AG09319 (cell line): ENCODE measurements at places on chromosomes 1 and 21.

GRCh38 chr1:51313268-51313852 lies 17.0 kb downstream of the TTC39A start:
- DNase-seq: no peak

DNA sequence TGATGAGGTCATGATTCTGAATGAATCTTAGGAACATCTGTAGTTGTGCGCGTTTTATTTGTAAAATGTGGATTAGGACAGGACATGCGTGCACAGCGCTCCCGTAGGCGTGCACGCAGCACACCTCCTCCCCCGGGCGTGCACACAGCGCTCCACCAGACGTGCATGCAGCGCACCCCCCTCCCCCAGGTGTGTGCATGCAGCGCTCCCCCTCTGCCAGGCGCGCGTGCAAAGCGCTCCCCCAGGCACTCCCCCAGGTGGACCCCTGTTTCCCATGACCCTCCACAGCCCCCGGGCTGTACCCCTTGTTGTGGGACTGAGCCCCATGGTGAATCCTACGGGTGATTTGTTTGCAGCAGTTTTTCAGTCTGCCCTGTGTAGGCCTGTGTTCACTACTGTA lies 61.6 kb downstream of the S100B start:
- no peak for DNase-seq

GRCh38 chr1:236083650-236084385 lies 18.9 kb upstream of the NID1 start:
- no peak for DNase-seq

- DNase-seq: no peak
Measured at GRCh38 chr1:69483246-69483645, 84.5 kb upstream of the LRRC7 start.

- DNase-seq: peak; percentile 14
Measured at GRCh38 chr21:17387030-17387617, 125.7 kb upstream of the CXADR start.

DNA sequence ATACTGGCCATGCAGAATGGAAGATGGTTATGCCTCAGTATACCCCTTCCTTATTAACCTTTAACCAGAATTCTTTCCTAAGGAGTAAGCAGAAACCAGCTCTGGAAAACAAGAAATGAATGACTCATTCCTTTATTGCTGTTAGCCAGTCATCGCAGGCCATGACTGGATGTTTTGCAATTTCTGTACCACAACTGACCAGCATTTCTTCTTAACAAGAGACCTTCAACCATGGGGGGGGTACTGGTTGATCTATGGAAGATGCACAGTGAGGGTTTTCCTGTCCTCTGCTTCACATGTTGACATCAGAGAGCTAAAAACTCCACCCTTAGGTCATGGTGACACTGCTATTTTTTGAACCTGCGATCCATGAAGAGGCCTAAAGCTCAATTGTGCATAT lies 28.0 kb upstream of the RNF2 start:
- peak; percentile 53 for DNase-seq

DNA sequence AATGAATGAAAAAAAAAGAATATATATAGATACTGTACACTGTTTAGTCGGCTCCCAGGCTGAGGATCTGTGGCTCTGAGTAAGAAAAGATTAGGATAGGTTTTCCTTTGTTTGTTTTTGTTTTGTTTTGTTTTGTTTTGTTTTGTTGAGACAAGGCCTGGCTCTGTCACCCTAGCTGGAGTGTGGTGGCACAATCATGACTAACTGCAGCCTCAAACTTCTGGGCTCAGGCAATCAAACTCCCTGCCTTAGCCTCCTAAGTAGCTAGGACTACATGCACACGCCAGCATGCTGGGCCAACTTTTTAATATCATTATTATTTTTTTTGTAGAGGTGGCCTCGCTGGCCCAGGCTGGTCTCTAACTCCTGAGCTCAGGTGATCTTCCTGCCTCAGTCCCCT lies 87.9 kb upstream of the PTBP2 start:
- DNase-seq: no peak

GRCh38 chr1:106568201-106568974 lies 488.1 kb upstream of the PRMT6 start:
- DNase-seq: no peak

GRCh38 chr21:41121785-41122415 lies 46.1 kb upstream of the BACE2 start:
- DNase-seq: peak; percentile 18

DNA sequence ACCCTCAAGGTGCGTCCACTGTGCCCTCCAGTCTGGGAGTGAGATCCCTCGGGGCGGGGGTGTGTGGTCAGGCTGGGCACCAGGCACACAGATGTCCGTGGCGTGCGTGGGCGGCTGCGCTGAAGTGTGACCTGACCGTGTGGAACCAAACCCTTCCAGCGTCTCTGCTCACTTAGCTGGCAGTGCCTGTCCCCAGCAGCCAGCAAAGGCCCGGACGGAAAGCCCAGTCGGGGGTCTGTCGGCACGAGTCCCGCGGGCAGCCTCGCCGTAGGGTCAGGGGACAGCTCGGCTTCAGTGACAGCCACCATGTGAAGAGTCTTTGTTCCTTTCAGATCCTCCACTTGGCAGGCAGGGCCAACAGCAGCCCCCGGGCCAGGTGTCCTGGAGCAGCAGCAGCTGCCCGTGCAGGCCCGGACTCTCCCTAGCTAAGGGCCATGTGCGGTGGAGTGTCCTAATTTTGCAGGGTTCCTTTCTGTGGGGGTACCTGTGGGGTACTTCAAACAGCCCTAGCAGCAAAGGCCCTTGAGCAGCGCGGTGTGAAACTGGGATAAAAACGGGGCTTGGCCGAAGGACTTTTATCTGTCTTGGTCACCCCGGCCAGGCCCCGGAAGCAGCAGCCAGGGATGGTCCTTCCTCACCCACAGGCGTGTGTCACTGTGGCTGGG lies 11.6 kb downstream of the TTLL10 start:
- DNase-seq: no peak

GRCh38 chr1:225950905-225951497 lies 10.0 kb upstream of the LEFTY2 start:
- DNase-seq: no peak

GRCh38 chr1:155078469-155079209 lies at the start of gene EFNA3:
EFNA3 (plus strand) TSS chr1:155078837; CDS start chr1:155078942, 105 bp downstream.
- DNase-seq: no peak

DNA sequence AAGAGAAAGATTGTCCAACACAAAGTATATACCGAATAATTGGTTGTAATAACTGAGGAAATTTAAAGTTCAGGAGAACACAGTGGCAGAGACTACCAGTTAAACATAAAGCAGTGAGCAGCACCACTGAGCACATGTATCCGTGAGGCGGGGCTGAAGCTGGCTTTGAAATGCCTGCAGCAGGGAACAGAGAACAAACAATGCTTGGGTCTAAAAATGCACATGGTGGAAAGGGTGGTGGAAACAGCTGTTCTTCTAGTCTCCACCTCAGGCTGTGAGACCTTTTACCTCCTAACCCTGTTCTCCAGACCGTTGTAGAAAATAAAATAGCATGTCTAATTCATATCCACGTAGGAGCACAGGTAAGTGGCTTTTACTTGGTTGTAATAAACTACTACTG lies 7.7 kb upstream of the GNG4 start:
- no peak for DNase-seq

- no peak for DNase-seq
Measured at GRCh38 chr1:235650341-235651169, 971 bp upstream of the GNG4 start.

DNA sequence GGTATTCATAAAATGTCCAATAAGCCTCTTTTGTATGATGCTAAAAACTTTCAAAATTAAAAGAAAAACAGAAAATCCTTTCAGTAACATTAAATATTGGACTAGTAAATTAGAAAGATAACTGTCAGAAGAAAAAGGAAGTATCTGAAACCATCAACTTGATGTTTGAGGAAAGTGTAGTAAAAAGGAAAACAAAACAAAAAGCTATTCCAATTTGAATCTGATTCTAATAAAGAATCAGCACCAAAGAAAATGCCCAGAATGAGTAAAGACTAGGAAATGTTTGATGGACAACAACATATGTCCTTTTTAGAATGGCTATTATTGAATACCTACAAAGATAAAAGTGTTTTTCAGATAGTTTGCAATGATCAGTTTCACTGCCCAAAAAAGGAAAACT lies 79.9 kb upstream of the RBM34 start:
- no peak for DNase-seq

- DNase-seq: no peak
Measured at GRCh38 chr1:229988534-229988933, 78.5 kb upstream of the GALNT2 start.

GRCh38 chr1:109020693-109021257 lies 21.1 kb downstream of the WDR47 start:
- DNase-seq: no peak

GRCh38 chr1:198520524-198521254 lies 19.8 kb downstream of the ATP6V1G3 start:
- DNase-seq: no peak

GRCh38 chr1:222034790-222035189 lies 292.9 kb upstream of the DUSP10 start:
- no peak for DNase-seq

DNA sequence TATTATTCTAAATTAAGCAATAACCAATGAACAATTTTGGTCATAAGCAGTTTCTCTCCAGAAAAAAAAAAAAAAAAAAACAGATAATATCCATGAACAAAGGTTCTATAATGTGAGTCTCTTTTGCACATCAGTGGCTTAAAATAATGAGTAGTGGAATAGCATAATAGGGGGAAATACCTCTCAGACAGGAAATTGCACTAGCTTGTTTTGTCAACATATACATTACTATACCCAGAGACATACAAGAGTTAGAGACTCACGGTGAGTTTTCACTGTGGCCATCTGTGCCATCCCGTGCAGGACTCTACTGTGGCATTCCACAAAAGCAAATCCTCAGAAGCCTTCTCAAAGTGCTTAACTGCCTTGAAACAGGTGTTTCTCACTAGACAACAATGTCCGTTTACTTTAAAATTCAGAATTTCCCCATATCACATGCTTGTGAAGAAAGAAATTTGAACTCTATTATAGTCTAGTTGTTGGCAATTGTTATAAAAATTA lies 697.9 kb downstream of the USP25 start:
- no peak for DNase-seq

GRCh38 chr1:153985941-153986761 lies at the start of gene RAB13:
RAB13 (minus strand) TSS chr1:153986339; CDS start chr1:153986236, 103 bp downstream.
- peak; percentile 70 for DNase-seq

GRCh38 chr1:206062464-206062863 lies 9.5 kb downstream of the RHEX start:
- no peak for DNase-seq

DNA sequence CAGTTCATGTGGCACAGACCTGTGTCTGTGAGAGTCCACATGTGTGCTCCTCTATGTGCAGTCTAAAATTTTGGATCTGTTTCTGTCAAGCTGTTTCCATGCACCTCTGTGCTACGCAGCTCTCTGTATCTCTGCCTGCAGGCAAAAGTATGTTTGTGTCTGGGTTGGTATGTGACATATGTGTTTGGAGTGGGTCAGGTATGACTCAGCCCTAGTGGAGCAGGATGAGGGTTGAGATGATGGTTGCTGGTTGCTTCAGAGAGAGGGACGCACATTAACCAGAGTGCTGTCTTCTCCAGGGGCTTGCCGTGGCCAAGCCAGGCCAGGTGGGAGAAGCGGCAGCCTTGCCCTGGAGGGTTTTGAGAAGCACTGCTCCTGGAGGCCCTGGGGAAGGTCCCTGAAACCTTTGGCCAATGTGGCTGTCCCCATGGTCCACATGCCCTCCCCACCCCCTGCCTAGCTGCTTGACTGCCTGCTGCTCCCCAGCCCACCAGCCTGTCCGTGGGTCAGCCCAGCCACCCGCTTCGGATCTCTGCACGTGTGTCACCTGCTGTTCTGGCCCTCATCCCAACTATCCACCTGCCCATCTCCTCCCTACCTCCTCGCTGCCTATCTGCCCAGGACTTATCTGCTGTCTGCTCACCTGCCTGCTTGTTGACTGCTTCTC lies 4.1 kb upstream of the EVA1B start:
- DNase-seq: no peak

DNA sequence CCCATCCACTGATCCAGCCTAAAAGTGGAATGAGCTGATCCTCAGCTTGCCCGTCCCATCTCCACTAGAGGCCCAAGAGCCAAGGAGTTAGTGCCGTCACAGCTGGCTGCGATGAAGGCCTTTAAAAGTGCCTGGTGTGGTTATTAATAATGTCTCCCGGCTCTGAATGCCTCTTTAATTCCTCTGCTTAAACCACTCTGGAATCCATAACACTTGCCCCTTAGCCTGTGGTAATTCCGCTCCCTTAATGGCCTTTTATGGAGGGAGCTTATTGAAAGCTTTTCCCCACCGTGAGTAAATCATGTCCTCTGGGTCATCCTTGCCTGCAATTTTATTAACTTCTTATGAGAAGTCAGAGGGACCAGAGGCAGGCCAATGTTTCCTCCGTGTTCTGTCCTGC lies 55.4 kb downstream of the UBIAD1 start:
- DNase-seq: no peak

GRCh38 chr21:35136106-35136505 lies 87.0 kb upstream of the RUNX1 start:
- DNase-seq: no peak

- no peak for DNase-seq
Measured at GRCh38 chr21:46347791-46348381, 23.9 kb downstream of the PCNT start.

DNA sequence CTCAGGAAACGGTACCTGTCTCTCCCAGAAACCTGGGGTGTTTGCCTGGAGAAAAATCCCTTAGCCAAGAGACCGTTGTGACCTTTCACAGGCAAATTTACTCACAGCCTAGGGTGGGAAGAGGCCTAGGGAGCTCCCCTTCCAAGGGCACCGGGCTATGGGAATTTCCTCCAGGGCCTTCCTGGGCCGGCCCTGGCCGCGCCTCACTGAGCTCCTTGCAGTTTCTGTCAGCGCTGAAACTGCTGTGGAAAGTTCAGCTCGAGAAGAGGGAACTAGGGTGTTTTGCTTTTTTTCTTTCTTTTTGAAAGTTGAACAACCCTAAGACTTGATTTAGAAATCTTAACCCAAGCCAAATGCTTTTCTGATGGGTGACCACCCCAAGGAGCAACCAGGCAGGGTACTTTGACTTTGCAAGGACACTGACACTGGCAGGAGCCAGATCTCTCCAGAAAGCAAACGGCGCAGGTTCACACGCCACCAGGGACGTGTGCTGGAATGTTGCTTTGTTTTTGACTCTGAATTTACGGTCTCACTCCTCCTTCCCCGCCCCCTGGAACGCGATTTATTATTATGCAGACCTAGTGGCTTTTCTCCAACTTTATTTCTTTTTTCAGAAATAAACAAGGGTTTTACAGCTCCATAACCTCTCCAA lies 229.6 kb upstream of the JUN start:
- peak; percentile 28 for DNase-seq

DNA sequence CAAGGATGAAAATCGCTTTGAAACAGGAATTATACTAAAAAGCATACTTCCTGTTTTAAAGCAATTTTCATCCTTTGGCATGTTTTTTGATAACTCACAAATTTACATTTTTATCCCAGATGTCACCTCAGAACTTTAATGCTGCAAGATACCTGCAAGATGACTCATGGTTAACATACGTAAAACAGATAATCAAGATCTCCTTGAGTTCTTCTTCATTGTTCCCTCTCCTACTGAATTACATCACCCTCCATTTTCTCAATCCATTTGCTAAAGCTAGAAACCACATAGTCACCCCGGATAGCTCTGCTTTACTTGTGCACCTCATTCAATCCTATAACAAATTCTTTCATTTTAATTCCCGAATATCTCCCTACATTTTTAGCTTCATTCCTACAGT lies 1114.2 kb downstream of the PLA2G4A start:
- no peak for DNase-seq

GRCh38 chr1:109425391-109426280 lies 612 bp downstream of the PSMA5 start:
- DNase-seq: no peak
